ENCODE measurements at places on chromosomes 12 and 14.

DNA sequence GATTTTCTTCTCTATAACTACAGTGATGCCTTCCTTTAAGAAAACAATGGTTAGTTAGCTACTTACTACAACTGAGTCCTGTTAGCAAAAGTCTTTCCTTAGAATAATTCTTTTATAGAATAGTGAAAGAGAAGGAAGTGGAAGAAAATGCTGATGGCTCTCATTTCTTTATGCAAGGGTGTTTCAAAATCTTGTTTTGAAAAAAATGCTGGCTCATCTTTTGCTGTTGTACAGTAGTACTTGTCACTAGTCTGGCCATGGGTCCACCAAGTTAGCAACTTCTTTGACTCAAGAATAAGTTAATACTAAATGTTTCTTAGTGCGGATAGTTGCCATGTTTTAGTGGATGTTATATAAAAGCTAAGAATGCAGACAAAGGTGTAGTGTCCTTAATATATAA, 225.4 kb downstream of the PTPRO start:
- no peak for DNase-seq

GRCh38 chr12:108685469-108686260, 45.7 kb downstream of the CORO1C start:
- DNase-seq = no peak

- no peak for DNase-seq
These were observed 6.7 kb downstream of the ITGA5 start for GRCh38 chr12:54412348-54412747.

- DNase-seq = no peak
These were observed 3.1 kb upstream of the PNMA1 start for GRCh38 chr14:73717266-73717665.

- no peak for DNase-seq
These were observed 30.8 kb downstream of the NCOR2 start for GRCh38 chr12:124536641-124537040.

GRCh38 chr14:95328729-95329503, 9.2 kb upstream of the CLMN start:
- no peak for DNase-seq

DNA sequence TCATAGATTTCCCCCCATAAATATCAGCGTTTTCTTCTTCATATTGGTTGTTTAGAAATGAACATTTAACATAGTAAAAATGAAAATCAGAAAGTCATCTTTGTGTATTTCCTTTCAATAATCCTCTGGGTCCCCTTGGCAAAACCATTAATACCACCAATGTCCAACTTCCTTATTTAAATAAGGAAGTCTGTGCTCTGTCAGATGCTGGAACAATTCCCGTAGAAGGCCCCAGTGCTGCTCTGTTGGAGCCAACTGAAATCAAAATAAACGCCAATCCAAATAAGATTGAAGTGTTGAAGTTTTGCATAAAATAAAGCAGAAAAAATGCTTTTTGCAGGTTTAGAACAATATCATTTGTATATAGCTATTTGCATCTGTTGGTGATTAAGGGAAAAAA, 93.1 kb downstream of the PPM1H start:
- DNase-seq = no peak

- no peak for DNase-seq
These were observed 119.7 kb upstream of the DNM1L start for GRCh38 chr12:32559434-32559833.

DNA sequence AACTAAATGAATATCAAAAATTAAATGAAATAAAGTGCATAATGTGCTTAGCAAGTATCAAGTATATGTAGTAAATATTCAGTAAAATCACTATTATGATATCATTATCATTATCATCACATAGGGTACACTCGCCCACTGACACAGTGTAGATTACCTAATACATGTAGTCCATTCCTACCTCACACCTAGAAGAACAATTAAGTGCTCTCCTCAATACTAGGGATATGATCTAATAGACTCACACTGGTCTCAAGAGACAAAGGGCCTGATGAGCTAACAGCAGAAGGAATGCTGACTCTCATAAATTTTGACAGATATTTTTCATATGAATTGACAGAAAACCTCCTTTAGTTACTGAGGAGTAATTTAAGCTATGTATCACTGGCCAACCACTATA, 29.1 kb downstream of the FSCB start:
- no peak for DNase-seq

DNA sequence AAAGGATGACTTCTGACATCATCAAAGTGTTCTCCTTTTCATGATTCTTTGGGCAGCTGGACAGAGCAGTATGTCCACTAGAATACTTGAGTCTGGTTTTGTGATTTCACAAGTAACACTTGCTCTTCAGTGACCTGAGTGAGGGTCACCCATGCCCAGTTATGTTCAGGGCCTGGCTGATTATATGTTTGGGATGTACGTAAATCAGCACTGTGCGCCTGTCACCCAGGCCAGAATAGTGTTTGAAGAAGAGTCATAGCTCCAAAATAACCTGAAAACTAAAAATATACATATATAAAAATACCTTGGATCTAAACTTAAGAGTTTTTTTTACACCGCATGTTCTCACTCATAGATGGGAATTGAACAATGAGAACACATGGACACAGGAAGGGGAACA, 3.8 kb downstream of the BICD1 start:
- no peak for DNase-seq

DNA sequence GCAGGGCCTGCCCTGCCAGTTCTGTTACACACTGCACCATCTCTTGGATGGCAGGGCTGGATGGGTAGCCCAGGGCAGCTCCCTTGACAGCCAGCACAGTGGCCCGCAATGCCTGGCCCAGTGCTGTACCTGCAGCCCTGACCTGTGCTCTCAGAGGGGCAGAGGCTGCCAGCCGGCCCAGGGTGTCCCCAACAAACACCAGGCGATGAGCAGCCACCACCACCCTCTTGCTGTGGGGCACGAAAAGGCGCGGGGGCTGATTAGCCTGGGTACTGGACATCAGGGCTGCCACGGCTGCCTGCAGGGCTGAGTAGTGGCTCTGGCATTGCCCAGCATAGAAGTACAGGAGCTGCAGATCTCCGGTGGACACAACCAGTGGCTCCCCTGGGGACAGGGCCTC, 4.6 kb upstream of the SLC22A17 start:
- no peak for DNase-seq

- no peak for DNase-seq
These were observed 65.1 kb downstream of the DIP2B start for GRCh38 chr12:50569876-50570275.

DNA sequence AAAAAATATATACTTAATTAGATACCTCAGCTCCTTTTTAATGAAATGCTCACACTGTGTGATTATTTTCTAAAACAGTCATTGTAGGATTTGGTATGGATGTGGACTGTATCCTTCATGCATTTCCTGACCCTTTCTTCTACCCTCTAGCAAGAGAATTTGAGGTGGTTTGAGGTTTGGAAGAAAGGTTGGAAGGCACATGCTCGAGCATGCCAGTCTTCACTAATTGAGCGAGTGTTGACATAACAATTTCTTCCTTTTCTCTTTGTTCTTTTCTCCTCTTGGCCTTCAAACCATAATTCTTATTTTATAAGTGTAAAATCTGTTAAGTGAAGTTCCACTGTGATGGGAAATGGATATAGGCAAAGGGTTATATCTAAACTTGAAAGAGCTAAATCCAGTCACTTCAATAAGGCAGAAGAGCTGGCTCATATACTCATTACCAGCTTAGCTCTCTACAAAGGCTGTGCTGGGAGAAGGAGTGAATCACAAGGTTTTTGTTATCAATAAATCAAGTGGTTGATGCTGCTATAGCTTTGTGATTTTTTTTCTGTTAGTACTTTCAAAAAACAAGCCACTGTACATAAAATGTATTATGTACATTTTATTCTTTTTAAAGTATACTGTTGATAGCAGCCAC, 16.2 kb upstream of the PTHLH start:
- DNase-seq = no peak

DNA sequence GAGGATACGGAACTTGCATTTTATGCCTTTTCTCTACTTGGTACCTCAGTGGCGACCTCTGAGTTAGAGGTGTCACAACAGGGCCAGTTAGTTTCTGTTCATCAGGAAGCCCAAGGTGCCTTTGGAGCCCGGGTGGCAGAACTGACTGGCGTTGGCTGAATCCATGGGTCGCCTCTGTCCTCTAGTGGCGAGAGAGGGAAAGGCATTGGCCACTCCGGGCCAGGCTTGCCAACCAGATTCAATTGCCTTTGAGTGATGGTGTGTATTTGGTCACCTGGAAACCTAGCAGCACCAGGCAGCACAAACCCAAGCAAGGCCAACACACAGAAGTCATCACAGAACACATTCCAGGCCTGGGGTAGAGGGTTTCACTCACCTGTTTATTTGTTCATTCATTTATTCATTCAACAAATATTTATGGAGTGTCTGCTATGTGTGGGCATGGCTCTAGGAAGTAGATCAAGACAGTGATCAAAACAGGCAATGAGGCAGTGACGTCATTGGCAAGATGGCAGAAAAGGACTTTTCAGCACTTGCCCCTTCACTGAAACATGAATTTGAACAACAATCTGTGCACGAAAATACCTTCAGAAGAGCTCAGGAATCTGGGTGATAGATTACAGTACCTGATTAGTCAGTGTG, 40.5 kb upstream of the KCNA5 start:
- DNase-seq = peak; percentile 15

DNA sequence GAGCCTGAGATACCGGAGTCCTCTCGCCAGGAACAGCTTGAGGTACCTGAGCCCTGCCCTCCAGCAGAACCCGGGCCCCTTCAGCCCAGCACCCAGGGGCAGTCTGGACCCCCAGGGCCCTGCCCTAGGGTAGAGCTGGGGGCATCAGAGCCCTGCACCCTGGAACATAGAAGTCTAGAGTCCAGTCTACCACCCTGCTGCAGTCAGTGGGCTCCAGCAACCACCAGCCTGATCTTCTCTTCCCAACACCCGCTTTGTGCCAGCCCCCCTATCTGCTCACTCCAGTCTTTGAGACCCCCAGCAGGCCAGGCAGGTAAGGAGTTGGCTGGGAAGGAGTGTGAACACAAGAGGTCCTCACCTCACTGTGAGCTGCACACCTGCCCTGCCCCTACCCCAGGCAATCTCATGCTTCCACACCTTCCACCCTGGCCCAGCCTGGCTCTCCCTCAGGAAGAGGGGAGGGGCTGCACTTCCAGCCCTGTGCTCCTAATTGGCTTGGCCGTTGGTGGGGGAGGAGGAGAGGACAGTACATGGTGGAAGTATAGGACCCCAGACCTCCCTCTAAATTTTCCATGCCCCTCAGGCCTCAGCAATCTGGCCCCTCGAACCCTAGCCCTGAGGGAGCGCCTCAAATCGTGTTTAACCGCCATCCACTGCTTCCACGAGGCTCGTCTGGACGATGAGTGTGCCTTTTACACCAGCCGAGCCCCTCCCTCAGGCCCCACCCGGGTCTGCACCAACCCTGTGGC, 6.2 kb downstream of the C1QL4 start:
- DNase-seq = no peak

GRCh38 chr14:73757876-73758391, 43.8 kb upstream of the PNMA1 start:
- no peak for DNase-seq
